ENCODE measurements at places on chromosomes 16 and 17. TPM values are rescaled to one million over a fixed set of nuclear protein-coding genes. Genes with fewer than 3 reads are reported as not detected.
A peak's percentile ranks its signal among the peaks of the same experiment; 100 is the strongest.

C17orf113 gene
- polyA plus RNA-seq, result 3.1 TPM

GRCh38 chr17:81481073-81481799 is 31.4 kb downstream of the ACTG1 start:
- peak; percentile 53 for DNase-seq

- DNase-seq, result no peak
These were observed 453.9 kb upstream of the GOT2 start for GRCh38 chr16:59188029-59188428.

DNA sequence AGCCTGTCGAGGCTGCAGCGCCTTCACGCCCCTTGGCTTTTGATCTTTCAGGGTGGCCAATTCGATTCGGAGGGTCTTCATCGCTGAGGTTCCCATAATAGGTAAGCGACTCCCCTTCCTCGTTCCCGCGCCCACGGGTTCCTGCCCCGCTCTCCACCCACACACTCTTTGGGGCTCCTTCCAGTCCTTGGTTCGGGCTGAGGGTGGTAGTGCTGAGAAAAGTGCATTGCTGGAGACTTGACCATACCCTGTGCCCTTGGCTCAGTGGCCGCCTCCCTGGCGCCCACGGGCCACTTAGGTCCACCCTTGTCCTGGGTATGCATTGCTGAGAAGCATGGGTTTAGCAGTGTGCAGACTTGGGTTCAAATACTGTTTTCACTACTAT is 491 bp downstream of the POLR2C start:
- DNase-seq, result no peak

DNA sequence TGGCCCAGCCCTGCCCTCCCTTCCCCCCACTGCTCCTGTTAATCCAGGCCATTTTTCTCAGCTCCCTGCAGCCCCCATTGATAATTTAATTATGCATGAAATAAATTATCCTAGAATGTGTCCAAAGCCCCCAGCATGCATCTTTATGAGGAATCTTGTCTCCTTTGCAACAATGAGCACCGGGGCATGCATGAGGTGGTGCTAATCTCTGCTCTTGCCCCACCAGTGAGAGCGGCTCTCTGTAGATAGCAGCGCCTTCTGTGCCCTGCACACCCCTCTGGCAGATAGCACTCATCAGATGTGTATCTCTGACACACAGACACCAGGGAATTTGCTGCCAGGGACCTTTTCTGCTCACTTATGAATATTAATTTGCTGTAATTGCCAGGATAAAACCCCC is 140.2 kb upstream of the CDC42EP4 start:
- no peak for DNase-seq

DNA sequence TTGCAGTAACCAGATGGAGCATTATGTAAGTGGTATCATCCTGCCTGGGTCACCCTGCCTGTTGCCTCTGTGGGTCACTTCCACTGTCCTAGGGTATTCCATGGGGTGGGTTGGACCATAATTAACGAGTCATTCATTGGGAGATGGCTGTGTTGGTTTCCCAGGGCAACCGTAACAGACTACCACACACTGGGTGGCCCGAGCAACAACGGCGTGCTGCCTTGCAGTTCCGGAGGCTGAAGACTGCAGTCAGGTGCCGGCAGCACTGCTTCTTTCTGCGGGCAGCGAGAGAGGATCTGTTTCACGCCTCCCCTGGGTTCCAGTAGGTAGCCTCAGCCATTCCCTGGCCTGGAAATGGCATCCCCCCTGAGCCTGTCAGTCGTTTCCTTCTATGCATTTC is 28.9 kb upstream of the CMIP start:
- DNase-seq, result no peak

Measured in left renal pelvis (tissue), 4 donors.